ENCODE measurements at places on chromosomes 16 and 17. TPM values are rescaled to one million over a fixed set of nuclear protein-coding genes. Genes with fewer than 3 reads are reported as not detected.

The AHSP gene
- total RNA-seq = not detected

The GNG13 gene
- not detected for total RNA-seq

The KRT9 gene
- total RNA-seq = not detected

The RNF222 gene
- total RNA-seq = not detected

The TNK1 gene
- total RNA-seq = 2.0 TPM

The TBC1D3E gene
- not detected for total RNA-seq

The PYDC1 gene
- total RNA-seq = not detected

The SPATA33 gene
- 16.2 TPM for total RNA-seq

The OTOP2 gene
- total RNA-seq = 0.11 TPM

The NOMO2 gene
- total RNA-seq = 110 TPM

The SULT1A2 gene
- total RNA-seq = 0.08 TPM

The KRT27 gene
- not detected for total RNA-seq

The NEUROD2 gene
- not detected for total RNA-seq

The EXOC3L1 gene
- not detected for total RNA-seq

The PRR11 gene
- total RNA-seq = 40.1 TPM

The SLC38A8 gene
- total RNA-seq = not detected

The SDK2 gene
- total RNA-seq = 0.33 TPM

The DNAH2 gene
- 0.02 TPM for total RNA-seq

The OTOA gene
- 0.05 TPM for total RNA-seq

The HIGD1B gene
- not detected for total RNA-seq

The TMEM235 gene
- not detected for total RNA-seq

The KRT33B gene
- 0.06 TPM for total RNA-seq

The UNC119 gene
- 31.7 TPM for total RNA-seq

The PLD6 gene
- total RNA-seq = 7.6 TPM

The SSH2 gene
- total RNA-seq = 25.9 TPM

The ERN1 gene
- total RNA-seq = 3.6 TPM

The ENPP7 gene
- not detected for total RNA-seq

The KRT16 gene
- 1.1 TPM for total RNA-seq

The ZG16 gene
- not detected for total RNA-seq

The CACNG1 gene
- not detected for total RNA-seq

The STX1B gene
- 1.5 TPM for total RNA-seq

The KRT33A gene
- not detected for total RNA-seq

The ABCA5 gene
- 1.1 TPM for total RNA-seq

The NRN1L gene
- total RNA-seq = not detected

The EFNB3 gene
- 1.8 TPM for total RNA-seq

The BIRC5 gene
- 101 TPM for total RNA-seq

The PDK2 gene
- 16.1 TPM for total RNA-seq

The PHF23 gene
- 82.3 TPM for total RNA-seq

The CTRB1 gene
- not detected for total RNA-seq

The CDIPT gene
- total RNA-seq = 93.3 TPM

The GRAP gene
- 0.28 TPM for total RNA-seq

The KRT40 gene
- not detected for total RNA-seq

The MGAT5B gene
- 25.5 TPM for total RNA-seq

The CTRL gene
- total RNA-seq = 1.5 TPM

The DHRS13 gene
- 5.6 TPM for total RNA-seq

The CCL16 gene
- not detected for total RNA-seq

The EME1 gene
- 14.4 TPM for total RNA-seq

The RASL10B gene
- 0.09 TPM for total RNA-seq

The TSPOAP1 gene
- total RNA-seq = not detected

The ATP2C2 gene
- total RNA-seq = 0.09 TPM

The CRK gene
- total RNA-seq = 84.9 TPM

Measured in A549 treated with RU486 at 1 μM for 4 hours (cell line).